ENCODE measurements at places on chromosomes 6 and 20. TPM values are rescaled to one million over a fixed set of nuclear protein-coding genes. Genes with fewer than 3 reads are reported as not detected.

DNA sequence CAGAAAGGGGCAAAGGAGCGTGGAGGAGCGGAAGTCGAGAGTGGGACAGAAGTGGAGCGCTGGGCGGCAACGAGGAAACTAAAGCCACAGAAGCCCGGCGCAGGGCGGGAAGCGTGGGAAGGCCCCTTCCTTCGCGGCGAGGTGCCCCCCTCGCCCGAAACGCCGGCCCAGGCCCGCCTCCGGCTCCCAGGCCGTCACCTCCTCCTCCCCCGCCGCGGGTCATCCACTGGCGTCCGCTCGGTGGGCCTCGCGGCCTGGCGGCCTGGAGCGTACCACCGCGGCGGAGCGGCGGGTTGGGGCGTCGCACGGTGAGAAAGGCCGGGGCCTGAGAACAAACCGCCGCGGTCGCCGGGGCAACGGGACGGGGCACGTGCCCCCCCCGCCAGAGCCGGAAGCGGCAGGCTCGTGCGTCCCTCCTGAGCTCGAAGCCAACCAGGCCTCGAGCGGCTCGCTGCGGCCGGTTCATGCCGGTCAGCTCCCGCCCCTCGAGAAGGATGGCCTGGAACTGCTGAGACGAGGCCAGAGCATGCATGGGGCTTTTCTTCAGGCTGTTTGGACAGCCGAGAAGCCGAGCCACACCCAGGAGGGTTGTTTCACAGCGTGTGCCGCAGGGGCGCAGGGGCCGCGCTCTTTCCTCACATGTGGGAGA, at the start of gene TCP11:
Gene TCP11, minus strand, starts transcription at position 333 of the 649 bp plus-strand sequence. CDS start 469 bp downstream, outside the sequence.
- no peaks in the 10 kb centered on the region for H3K36me3 ChIP-seq
- no peak for DNase-seq
- peak within 1 kb of the TSS; percentile 52 for H3K27ac ChIP-seq
- peak within 1 kb of the TSS; percentile 40 for H3K4me3 ChIP-seq
- H3K27me3 ChIP-seq: peaks cover 28% of the 10 kb centered on the region

DNA sequence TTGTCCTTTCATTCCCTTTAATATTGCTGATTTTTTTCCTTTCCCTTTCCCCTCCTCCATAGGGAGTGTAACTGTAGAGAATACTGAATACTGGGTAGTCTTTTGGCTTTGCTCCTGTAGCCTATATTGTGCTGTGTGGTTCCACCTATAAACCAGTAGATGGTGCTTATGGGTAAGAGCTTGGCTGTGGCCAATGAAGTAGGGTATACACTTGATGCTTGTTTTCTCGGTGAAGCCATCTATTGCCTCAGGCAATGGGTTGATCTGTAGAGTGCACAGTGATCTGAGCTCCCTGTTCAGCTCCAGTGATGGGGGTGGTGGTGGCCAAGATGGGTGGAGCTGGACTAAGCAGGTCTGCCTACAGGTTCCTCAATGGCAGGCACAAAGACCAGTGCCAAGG, 203.3 kb upstream of the IMPG1 start:
- H3K27ac ChIP-seq: no peak overlapping the region
- H3K4me1 ChIP-seq: no peaks in the 10 kb centered on the region
- H3K36me3 ChIP-seq: no peaks in the 10 kb centered on the region
- no peaks in the 10 kb centered on the region for H3K27me3 ChIP-seq
- no peak overlapping the region for H3K4me3 ChIP-seq
- DNase-seq: no peak

- no peaks in the 10 kb centered on the region for H3K36me3 ChIP-seq
- H3K4me3 ChIP-seq: no peak overlapping the region
- no peaks in the 10 kb centered on the region for H3K4me1 ChIP-seq
- no peak overlapping the region for H3K27ac ChIP-seq
These were observed 56.1 kb downstream of the RNASET2 start for GRCh38 chr6:166900130-166900708.

- no peak overlapping the region for H3K27ac ChIP-seq
- H3K36me3 ChIP-seq: no peaks in the 10 kb centered on the region
- H3K4me1 ChIP-seq: no peaks in the 10 kb centered on the region
These were observed 96.8 kb upstream of the TENT5A start for GRCh38 chr6:81849248-81849647.

DNA sequence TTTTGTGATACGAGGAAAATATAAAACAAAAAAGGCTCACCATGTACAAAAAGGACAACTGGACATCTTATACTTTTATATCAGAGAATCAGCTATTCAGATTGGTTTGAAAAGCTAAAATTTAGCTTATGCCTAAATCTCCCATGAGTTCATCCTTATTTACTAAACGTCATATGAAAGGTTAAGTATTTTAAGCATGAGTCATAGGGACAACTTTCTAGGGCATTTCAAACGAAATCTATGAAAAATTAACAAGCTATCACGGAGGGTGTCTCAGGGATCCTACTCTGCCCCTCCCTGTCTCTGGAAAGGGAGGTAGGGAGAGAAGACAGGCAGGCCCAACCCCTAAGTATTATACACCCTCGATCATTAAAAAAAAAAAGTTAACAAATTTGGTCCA, 124.1 kb upstream of the LOC128125822 start:
- no peak overlapping the region for H3K27ac ChIP-seq
- no peaks in the 10 kb centered on the region for H3K4me1 ChIP-seq
- no peaks in the 10 kb centered on the region for H3K36me3 ChIP-seq
- no peak for DNase-seq
- no peak overlapping the region for H3K4me3 ChIP-seq

GRCh38 chr6:130417951-130418350, 52.1 kb downstream of the TMEM200A start:
- no peaks in the 10 kb centered on the region for H3K36me3 ChIP-seq
- H3K27ac ChIP-seq: no peak overlapping the region
- no peak for DNase-seq
- H3K27me3 ChIP-seq: peaks cover 5% of the 10 kb centered on the region
- no peak overlapping the region for H3K4me3 ChIP-seq

DNA sequence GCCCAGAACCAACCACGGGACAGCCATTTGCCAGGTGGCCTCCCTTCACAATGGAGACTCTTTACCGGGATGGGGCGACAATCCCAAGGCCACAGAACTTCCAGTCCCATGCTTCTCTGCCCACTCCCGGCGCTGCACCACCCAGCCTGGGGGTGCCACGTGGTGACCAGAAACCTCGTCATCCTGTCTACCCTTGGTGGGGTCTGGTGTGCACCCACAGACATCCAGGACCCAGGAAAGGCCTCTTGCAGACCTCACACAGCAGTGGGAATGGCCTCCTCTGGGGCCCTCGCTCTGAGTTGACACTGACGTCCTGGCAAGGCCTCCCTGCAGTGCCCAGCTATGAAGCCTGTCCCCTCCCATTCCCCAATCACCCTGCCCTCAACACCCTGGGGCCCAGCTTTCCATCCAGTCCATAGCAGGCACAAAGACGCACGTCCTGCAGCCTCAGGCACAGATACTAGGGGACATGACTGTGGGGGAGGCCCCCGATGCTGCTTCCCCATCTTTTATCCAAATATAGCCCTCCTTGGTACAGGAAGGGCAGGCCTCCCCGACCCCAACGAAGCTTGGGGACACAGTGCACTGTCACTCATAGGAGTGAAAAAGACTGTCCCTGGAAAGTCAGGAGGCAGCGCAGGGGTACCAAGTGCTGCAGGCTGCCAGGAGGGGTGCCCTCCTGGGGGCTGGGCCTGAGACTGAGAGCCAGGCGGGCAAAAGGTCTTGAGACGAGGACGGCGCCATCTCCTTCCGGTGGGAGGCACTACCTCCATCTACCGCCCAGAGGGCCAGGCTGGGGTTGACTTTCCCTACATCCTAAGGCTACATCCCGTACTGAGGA, 7.2 kb downstream of the CST7 start:
- peaks cover 41% of the 10 kb centered on the region for H3K4me1 ChIP-seq
- no peaks in the 10 kb centered on the region for H3K27me3 ChIP-seq
- peaks cover 80% of the 10 kb centered on the region for H3K36me3 ChIP-seq
- peak overlapping the region; percentile 76 for H3K27ac ChIP-seq
- H3K4me3 ChIP-seq: no peak overlapping the region

- H3K4me1 ChIP-seq: peaks cover 4% of the 10 kb centered on the region
- no peak for DNase-seq
- peaks cover 29% of the 10 kb centered on the region for H3K36me3 ChIP-seq
- H3K27me3 ChIP-seq: no peaks in the 10 kb centered on the region
- H3K27ac ChIP-seq: no peak overlapping the region
These were observed 91.1 kb downstream of the ASXL1 start for GRCh38 chr20:32449057-32449889.

- DNase-seq: no peak
- no peaks in the 10 kb centered on the region for H3K27me3 ChIP-seq
- H3K36me3 ChIP-seq: peaks cover 81% of the 10 kb centered on the region
These were observed 17.9 kb downstream of the RPF2 start for GRCh38 chr6:110999634-111000270.

DNA sequence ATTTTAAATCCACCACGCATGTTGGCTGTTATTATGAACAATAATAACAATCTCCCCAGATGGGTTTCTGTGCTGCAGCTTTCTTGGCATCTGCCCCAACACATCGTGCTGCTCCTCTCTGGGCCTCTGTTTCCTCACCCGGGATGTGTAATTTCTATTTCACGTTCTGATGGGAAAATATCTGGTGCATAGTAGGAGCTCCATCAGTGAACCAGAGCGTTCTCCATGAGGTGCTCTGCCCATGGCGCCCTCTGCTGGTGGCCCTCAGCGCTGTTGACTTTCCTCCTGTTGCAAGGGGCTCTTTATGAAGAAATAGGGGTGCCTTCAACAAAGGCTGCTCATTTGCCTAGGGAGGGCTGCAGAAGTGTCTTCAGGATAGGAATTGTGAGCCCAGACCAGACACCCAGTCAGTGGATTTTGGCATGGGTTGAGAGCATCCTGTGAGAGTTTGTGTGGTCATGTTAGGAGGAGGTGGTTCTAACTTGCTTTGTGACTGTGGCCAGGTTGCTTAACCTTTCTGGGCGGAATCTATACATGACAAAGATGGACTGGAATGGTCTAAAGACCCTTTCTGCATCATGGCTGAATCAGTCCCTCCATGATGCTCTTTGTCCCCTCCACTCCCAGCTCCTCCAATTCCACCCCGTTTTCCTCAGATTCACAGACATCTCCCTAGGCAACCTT, 8.1 kb downstream of the SCRT2 start:
- DNase-seq: peak; percentile 42
- H3K27me3 ChIP-seq: peaks cover 48% of the 10 kb centered on the region
- peaks cover 6% of the 10 kb centered on the region for H3K4me1 ChIP-seq

DNA sequence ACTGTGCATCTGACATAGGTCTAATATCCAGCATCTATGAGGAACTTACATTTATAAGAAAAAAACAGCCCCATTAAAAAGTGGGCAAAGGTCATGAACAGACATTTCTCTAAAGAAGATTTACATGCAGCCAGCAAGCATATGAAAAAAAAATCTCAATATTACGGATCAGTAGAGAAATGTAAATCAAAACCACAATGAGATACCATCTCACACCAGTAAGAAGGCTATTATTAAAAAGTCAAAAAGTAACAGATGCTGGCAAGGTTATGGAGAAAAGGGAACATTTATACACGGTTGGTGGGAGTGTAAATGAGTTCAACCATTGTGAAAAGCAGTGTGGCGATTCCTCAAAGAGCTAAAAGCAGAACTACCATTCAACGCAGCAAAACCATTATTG, 13.1 kb downstream of the METTL24 start:
- H3K27me3 ChIP-seq: peaks cover 14% of the 10 kb centered on the region
- no peaks in the 10 kb centered on the region for H3K36me3 ChIP-seq
- H3K4me3 ChIP-seq: no peak overlapping the region
- no peak for DNase-seq

Gene DDO
- not detected for total RNA-seq

Gene BPIFB2
- total RNA-seq: not detected

Gene BANF2
- total RNA-seq: not detected

Gene LHFPL5
- total RNA-seq: not detected

Gene TUBB2A
- total RNA-seq: 7.2 TPM

Gene CD24
- 2.0 TPM for total RNA-seq

Gene VSTM2L
- total RNA-seq: 0.23 TPM

Gene THBS2
- not detected for total RNA-seq

Measured in activated T-helper 2 cell treated with anti-CD3 and anti-CD28 coated beads, Interferon-gamma antibody, Interleukin-2, Interleukin-4, amounts not matched to agents 10 μg/mL and 5 μg/mL and 100 μg/mL, durations not matched to agents 14 hours and 24 hours and 36 hours (primary cell).